GM12878 (cell line): ENCODE measurements at places on chromosomes 11 and 22. TPM values are rescaled to one million over a fixed set of nuclear protein-coding genes. Genes with fewer than 3 reads are reported as not detected.

DRICH1 gene
- total RNA-seq, result 0.24 TPM in 1 of 2 replicates, not detected in the other

IGSF9B gene
- total RNA-seq, result 0.05 and 0.51 TPM in 2 replicates

PRG2 gene
- 1.7 and 2.0 TPM in 2 replicates for total RNA-seq

OR6A2 gene
- not detected in 2 replicates for total RNA-seq

OR4D5 gene
- not detected in 2 replicates for total RNA-seq

CARD16 gene
- 13.5 and 15.1 TPM in 2 replicates for total RNA-seq

RAC2 gene
- total RNA-seq, result 382 and 386 TPM in 2 replicates

FIBIN gene
- not detected in 2 replicates for total RNA-seq

APOA5 gene
- total RNA-seq, result 0.15 and 0.35 TPM in 2 replicates

APOL3 gene
- 50.6 and 56.9 TPM in 2 replicates for total RNA-seq

MPPED2 gene
- total RNA-seq, result not detected in 2 replicates

FOXRED2 gene
- 25.5 and 28.8 TPM in 2 replicates for total RNA-seq

BACE1-AS gene
- 3.7 and 4.7 TPM in 2 replicates for total RNA-seq

CASP5 gene
- total RNA-seq, result not detected in 2 replicates

C11orf87 gene
- not detected in 2 replicates for total RNA-seq

BEST1 gene
- total RNA-seq, result 0.08 and 0.13 TPM in 2 replicates

PDXP gene
- 38.6 and 44.7 TPM in 2 replicates for total RNA-seq

TMPRSS4 gene
- total RNA-seq, result 0.26 TPM in 1 of 2 replicates, not detected in the other

OR5A1 gene
- total RNA-seq, result not detected in 2 replicates

KLHDC7B gene
- total RNA-seq, result 1.1 and 1.7 TPM in 2 replicates
